ENCODE measurements at places on chromosomes 16 and 17.

DNA sequence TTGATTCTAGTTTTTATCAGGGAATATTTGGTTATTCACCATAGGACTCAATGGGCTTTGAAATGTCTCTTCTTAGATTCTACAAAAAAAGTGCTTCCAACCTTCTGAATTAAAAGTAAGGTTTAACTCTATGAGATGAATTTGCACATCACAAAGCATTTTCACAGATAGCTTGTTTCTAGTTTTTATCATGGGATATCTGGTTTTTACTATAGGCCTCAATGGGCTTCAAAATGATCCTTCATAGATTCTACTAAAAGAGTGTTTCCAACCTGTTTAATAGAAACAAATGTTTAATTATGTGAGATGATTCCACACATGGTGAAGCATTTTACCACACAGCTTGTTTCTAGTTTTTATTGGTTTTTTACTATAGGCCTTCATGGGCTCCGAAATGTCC lies 560.7 kb downstream of the KCNJ18 start:
- no peak for DNase-seq

DNA sequence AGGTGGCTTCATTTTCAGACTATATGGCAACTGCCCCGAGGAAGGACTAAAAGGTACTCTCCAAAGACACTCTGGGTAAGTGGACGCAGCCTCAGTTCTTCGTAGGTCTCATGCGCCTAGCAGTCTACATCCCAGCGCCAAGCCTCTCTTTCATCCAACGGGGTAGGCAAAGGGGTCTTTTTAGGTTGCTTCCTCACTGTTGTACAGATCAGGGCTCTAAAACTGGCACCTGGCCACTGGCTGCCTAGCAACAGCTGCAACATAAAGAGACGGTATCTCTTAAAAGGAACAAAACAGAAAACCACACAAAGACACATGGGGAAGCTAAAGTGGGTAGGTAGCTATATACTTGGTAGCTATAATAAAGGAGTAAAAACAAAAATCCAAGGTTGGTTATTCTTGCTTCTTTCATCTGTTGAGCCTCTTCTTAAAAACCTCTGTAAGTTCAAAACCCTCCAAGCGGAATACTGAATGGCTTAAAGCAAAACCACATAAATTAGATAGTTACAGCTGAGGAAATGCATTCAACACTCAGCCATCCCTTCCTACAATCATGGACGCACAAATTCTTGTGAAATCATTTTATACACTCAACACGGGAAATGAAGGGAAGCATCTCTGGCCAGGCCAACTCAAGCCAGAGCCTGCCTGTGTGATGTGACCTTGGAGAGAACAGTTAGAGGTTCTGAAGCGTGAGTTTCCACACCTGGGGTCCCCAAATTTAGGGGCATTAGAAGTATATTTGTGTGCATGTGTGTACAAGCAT lies 22.7 kb downstream of the CYTH1 start:
- DNase-seq: peak; percentile 35

- no peak for DNase-seq
These were observed 98.5 kb downstream of the MRM3 start for GRCh38 chr17:880443-881269.

GRCh38 chr16:14298374-14299122 lies 227.4 kb downstream of the MRTFB start:
- no peak for DNase-seq

DNA sequence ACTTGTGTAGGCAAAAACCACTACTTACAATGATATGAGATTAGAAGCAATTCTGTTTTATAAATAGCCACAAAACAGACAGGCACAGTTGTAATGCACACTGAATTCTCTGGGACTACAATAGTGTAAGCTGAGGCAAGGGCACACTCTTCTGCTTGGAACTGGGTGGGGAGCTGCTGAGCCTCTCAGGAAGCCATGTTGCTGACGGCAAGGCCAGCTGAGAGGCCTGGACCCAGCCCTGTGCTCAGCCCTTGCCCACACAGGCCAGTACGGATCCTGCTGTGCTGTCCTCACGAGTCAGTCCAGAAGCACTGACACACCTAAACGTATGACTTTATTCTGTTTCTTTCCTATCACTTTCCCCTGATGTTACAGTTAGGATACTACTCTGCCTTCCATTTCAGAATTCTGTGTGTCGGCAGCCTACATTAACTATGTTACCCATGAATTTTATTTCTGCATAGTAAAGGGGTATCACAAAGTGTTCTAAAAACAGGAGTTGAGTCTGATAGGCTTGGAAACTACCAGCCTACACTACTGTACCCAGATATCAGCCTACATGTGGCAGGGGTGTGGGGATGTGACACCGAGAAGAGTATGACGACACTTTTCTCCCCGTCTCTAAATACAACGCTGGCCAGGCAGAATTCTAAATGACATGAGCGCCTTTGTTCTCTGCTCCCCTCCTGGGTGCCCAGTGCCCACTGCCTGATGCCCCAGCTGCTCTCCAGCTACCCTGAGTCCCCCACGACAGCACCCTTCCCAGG lies 41.1 kb upstream of the FAAP100 start:
- DNase-seq: no peak

- no peak for DNase-seq
These were observed 971 bp downstream of the MINK1 start for GRCh38 chr17:4833941-4834680.

- no peak for DNase-seq
These were observed 32.8 kb upstream of the RASD1 start for GRCh38 chr17:17528696-17529652.

- DNase-seq: no peak
These were observed 106.8 kb downstream of the METRNL start for GRCh38 chr17:83186226-83186625.

DNA sequence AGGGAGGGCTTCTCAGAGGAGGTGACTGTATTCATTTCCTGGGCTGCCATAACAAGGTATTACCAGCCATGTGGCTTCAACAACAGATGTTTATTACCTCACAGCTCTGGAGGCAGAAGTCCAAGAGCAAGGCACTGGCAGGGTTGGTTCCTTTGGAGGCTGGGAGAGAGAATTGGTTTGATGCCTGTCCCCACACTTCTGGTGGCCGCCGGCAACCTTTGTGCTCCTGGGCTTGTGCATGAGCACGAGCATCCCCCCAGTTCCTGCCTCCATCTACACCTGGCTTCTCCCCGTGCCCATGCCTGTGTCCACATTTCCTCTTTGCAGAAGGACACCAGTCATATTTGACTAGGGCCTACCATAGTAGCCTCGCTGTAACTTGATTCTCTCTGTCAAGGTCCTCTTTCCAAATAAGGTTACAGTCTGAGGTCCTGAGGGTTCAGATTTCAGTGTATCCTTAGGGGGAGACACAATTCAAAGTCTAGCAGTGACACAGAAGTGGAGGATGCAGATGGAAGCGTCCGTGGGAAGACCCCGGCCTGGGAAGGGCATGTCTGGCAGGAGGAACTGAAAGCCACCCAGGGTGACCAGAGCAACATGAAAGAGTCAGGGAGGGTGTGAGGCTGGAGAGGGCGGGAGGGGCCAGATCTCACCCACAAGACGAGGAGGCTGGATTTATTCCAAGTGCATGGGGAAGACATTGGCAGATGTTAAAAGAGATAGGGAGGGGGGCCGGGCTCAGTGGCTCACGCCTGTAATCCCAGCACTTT lies 188.2 kb upstream of the HSBP1 start:
- DNase-seq: no peak

GRCh38 chr17:17609121-17609520 lies 17.6 kb upstream of the PEMT start:
- no peak for DNase-seq

DNA sequence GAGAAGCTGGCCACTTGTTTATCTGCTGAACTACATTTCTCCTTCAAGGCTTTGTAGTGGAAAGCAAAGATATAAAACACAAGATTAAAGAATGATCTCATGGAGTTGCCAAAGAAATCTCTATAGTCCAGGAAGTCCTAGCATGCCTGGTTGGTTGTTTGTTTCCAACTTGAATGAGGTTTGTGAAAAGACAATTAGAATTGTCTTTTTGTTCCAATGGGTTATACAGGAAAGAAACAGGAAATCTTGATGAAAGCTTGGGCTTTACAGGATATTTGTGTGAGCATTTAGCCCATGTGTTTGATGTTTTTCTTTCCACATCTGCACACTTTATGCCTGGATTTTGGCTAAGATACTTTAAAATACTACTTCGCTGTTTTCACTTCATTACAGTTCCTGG lies 273.4 kb downstream of the CEP112 start:
- DNase-seq: no peak

GRCh38 chr16:81593481-81593880 lies 148.9 kb downstream of the CMIP start:
- DNase-seq: no peak

- DNase-seq: no peak
These were observed 1.5 kb downstream of the MRPL10 start for GRCh38 chr17:47829870-47830269.

DNA sequence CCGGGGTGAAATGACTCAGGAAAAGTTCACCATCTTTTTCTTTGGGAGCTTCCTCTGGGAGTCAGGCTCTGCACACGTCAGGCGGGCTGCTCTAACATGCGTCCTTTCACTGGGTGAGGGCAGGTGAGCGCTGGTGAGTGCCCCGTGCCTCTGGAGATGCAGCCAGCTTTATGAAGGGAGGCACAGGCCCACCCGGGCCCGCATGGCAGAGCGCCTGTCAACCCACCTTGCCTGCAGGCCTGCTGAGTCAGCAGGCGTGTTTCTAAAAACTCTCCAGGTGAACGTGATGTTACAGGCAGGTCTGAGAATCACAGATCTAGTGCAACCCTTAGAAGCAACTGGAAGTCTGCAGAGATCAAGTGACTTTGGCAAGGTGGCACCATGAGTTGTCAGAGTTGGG lies 18.4 kb downstream of the MAP1LC3B start:
- DNase-seq: no peak

DNA sequence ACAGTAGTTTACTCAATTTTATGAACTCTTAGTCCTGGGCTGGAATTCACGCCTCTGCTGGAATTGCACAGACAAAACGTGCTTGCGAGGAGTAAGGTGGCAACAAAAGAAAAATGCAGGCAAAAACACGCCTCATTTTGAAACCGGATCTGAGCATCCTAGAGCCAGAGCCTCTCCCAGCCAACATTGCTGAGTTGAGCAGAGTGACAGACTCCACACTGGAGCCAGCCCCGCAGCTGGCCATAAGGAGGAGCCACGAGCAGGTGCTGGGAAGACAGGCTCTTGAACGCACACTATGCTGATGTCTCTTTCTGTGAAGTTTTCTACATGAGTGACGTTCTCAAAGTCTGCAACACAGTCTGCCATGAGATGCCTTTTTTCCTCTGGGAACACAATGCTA lies 14.6 kb upstream of the HSBP1 start:
- DNase-seq: no peak

- no peak for DNase-seq
These were observed 100.3 kb downstream of the NPIPB11 start for GRCh38 chr16:29306201-29306600.

- DNase-seq: no peak
These were observed 263.5 kb downstream of the SNX29 start for GRCh38 chr16:12240036-12240435.

DNA sequence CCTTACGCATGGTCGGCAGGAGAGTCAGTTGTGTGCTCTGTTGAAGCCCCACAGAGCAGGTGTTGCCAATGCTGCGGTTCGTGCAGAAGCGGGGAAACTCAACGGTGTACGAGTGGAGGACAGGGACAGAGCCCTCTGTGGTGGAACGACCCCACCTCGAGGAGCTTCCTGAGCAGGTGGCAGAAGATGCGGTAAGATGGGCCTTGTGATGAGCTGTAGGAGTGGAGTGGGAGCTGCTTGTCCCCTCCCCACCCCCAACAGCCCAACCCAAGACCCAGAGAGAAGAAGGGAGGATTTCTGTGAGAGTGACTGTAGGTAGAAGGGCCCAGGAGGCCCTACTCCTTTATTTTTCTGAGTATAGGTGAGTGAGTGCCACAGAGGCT lies 4.9 kb downstream of the CDK5RAP3 start:
- no peak for DNase-seq

DNA sequence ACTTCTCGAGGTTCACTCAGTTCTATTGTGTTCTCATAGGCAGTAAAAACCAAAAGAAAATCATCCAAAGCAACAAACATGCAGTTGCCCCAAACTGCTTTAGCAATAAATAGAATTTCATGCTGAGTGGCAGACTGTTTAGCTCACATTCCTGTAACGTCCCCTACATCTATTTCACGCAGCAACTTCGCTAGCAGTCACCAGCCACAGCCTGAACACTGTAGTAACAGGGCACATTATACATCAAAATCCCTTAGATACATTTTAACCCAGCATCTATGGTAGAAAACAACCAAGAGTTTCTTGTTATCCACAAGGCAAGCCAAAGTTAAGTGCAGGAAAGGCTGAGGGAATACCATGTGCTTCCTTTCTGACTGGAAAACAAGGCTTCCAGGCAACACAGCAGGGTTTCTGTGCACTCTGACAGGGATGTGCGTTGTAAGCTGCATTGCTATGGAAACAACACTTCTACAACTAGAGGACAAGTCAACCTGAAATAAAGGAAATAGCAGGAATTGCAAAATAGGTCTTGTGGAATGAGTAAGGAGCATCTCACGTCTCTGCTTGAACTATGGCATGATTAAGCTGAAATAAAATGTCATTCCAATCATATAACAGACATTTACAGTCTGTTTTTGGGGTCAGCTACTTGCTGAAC lies 55.4 kb downstream of the CFDP1 start:
- no peak for DNase-seq

GRCh38 chr17:67576471-67577115 lies 141.1 kb upstream of the NOL11 start:
- DNase-seq: no peak

GRCh38 chr17:2800367-2800766 lies 4.1 kb downstream of the RAP1GAP2 start:
- DNase-seq: no peak

GRCh38 chr16:84521497-84521770 lies 17.0 kb upstream of the MEAK7 start:
- no peak for DNase-seq

GRCh38 chr16:88449267-88449561 lies 3.9 kb upstream of the ZFPM1 start:
- DNase-seq: no peak

GRCh38 chr17:69342896-69343644 lies 16.1 kb upstream of the ABCA5 start:
- no peak for DNase-seq

GRCh38 chr17:7016418-7016817 lies 4.0 kb downstream of the RNASEK start:
- DNase-seq: no peak

DNA sequence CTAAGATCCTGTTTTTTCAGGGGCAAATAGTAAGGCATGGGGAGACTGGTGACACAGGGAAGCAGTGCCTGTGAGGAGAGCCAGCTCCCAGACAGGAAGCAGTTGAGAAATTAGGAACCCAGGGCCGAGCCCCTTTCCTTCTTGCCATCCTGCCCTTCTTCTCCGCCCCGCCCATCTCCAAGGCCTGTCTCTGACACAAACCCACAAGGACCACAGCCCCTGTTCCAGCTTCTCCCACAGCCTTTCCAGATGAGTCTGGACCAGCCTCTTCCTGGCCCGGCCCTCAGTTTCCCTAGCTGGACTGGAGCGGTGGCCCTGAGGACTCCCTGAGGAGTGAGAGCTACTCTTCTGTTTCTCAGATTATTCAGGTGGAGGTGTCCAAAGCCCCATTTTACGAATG lies 9.9 kb downstream of the CCDC102A start:
- no peak for DNase-seq

GRCh38 chr16:75559564-75560372 lies 3.7 kb upstream of the TMEM231 start:
- DNase-seq: no peak

- no peak for DNase-seq
These were observed 24.3 kb downstream of the SPECC1 start for GRCh38 chr17:20033415-20033814.
